Stimulated activated CD4-positive, alpha-beta T cell treated with anti-CD3 and anti-CD28 coated beads, TNF-alpha, amount 100 ng/mL, for 24 hours (primary cell): ENCODE measurements at places on chromosomes 16 and 17.
A peak's percentile ranks its signal among the peaks of the same experiment; 100 is the strongest.

DNA sequence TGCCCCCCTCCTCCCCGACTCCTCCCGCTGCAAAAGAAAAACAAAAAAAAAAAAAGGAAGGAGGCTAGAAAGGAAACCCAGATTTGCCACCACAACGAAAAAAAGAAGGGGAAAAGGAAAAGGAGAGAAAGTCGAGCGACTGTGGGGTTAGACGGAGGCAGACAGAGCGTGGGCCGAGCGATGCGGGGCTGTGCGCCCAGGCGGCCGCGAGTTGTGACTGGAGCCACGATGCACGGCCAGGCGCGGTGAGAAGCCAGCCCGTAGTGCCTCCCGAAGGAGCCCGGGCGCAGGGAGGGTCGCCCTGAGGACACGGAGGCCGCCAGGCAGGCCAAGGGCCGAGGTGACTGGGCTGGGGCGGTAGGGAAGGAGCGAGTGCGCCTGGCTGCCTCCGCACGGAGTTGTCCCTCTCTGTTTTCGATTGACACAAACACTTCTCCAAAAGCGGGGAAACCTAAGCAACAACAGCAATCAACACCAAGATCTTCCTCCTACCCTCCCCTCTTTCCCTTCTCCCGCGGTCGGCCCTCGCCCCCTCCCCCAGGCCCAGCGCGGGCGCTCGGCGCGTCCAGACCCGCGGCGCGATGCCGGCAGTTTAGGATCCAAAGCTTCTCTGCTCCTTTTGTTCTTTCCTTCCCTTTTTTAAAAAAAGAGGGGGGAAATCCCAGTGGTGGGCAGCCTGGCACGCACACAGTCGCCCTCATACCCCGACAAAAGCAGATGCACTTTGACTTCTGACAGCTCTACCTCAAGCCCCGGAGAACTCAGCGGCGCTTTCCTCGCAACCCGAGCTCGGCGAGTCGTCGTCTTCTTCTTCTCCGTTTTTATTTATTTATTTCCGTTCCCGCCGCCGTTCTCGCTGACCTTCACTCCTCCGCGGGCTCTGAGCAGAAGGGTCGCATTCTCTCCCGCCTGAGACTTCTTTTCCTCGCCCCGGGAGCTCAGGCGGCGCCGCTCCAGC is at the start of gene LHX1:
Gene LHX1, plus strand, starts transcription at position 475 of the 958 bp plus-strand sequence. CDS start 723 bp downstream, outside the sequence.
- no peak for DNase-seq

- DNase-seq, result no peak
Observed at GRCh38 chr16:81273223-81273950, 34.9 kb downstream of the BCO1 start.

GRCh38 chr17:388087-388486 is 35.5 kb upstream of the RPH3AL start:
- no peak for DNase-seq

DNA sequence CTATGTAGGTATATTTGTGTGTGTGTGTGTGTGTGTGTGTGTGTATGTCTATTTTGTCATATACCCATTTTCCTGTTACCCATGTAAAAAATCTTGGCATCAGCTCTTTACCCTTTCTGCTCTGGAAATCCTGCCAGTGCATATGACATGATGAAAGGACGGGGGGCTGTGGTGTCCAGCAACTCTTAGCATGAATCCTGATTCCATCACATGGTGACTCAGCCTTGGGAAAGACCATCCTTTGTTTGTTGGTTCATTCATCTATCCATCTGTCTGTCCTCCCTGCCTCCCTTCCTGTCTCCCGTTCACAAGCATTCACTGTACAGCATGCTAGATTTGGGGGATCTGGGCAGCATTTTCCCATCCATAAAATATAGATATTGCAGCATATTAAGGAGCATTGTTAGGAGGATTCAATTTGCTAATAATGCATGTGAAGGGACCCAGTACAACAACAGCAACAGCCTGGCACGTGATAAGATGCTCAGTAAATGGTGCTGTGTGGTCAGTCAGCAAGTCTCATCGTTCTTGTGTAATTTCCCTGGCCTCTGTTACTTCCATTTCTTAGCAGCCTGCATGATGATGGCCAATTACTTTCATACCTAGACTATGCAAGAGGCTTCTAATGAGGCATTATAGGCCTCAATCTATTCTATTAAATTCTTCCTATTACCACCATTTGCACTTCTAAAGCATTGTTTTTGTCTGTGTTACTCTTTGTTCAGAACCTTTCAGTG is 191.0 kb downstream of the PRKCA start:
- no peak for DNase-seq

DNA sequence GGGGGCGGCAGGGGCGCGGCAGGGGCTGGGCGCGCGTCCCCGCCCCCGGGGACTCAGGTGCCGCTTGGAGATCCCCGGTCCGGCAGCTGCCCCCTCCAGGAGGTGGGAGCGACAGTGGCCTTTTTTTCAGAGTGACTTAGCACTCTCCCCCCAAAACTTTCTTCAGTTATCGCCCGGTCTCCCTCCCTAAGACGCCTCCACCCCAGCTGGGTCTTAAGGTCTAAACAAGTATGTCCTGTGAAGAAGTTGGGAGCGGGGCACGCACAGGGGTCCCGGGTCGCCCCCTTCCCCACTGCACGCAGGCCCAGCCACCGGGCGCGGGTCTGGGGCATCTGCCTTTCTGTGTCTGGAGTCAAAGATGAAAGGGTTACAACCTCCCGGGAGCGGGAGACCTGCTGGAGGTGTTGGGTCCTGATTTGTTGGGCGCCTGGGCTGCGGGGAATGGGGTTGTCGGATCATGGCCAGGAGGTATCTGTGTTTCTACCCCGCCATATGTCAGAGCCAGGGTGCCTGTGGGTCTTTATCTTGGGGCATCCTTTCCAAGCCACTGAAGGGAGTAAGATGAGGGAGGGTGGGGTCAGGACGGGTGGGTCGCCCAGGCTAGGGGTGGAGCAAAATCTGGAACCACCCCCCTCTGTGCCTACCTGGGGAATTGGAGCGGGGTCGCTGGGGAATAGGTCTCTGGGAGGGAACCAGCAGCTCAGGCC is 757 bp downstream of the FMNL1 start:
- DNase-seq, result no peak

GRCh38 chr17:67281743-67282142 is 36.7 kb upstream of the HELZ start:
- no peak for DNase-seq

DNA sequence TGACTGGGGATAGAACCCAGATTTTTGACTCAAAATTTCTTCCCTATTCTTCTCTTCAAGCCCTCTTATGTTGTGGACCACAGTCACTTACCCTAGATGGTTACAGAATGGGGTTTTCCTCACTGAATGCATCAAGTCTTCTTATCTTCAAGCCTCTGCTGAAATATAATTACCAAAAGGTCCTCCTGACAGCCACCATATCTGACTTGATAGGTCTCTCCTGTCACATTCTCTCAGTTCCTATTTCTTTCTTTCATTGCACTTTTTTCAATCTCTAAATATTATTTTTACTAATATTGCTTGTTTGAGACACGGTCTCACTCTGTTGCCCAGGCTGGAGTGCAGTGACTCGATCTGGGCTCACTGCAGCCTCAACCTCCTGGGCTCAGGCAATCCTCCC is 1.1 kb upstream of the COPZ2 start:
- DNase-seq, result no peak

GRCh38 chr17:19978805-19979211 is 1.2 kb upstream of the AKAP10 start:
- no peak for DNase-seq

- no peak for DNase-seq
Observed at GRCh38 chr16:80718480-80719220, 85.7 kb downstream of the CDYL2 start.

DNA sequence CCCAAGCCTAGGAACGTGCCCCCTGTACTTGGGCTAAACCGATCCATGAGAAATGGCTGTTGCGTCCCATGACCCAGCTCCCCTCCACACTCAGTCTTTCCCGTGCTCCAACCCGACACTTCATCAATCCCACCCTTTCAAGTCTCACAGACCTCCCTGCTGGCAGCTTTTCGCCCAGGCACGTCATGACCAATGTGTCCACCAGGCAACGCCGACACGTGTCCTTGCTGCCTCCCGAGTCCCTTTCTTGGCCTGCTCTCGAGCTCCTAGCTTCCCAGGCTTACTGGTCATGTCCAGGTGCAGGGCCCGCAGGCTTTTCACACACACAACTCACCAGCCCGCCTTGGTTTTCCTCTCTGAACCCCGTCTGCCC is 12.2 kb downstream of the MNT start:
- DNase-seq, result no peak

DNA sequence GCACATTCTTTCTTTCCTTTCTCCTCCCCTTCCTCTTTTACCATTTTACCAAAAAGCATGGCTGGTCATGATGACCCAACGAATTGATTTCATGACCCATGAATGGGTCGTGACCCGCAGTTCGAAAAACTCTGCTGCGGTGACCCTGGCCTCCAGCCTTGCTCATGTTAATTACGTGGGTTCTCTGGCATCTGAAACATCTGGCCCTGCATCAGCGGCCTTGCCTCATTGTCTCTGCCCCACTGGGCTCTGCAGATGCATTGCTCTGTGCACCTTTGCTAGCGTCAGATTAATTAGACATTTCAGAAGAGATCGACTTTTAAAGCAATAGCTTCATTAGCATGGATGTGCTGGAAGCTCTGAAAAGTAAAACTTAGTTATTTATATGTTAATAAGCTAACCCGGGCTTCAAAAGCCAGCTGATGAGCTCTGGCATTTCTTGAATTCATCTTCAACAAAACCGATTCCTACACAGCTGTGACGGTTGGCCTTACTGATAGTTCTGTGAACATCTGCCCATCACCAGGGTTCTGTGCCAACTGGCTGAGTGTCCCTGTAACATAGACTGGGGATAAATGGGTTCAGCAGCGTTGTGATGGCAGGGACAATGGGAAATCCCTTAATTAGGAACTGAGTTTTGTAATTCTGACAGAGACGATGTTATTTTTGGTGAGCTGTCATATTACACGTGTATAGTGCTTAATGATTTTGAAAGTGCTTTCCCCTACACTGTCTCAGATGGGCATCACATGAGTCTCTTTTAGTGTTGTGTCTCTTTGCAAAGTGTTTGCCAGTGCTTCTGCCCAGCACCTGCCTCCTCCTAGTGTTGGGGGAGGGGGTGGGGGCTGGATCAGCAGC is 225.9 kb upstream of the EEF2KMT start:
- DNase-seq, result no peak

DNA sequence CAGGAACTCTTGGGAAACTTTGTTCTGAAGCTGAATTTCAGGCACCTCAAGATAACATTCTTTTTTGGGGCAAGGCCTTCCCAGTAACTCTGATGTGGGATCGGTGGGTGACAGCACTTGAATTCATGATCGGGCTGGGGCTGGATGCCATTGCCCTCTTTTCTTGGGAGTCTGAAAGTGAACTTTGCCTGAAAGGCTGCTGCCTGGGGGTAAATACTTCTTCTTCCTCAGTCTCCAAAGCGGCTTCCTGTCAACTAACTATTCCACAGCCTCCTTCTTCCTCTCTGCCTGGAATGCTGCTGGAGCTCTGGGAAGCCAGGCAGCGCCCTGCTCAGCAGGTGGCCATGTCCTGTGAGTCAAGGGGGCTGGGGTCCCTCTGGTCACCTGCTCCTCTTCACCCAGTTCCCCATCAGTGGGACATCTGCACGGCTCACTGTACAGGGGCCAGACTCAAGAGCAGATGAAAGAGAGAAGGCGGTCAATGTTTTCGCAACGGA is 79.5 kb downstream of the WIPI1 start:
- no peak for DNase-seq

- peak; percentile 22 for DNase-seq
Observed at GRCh38 chr17:21573961-21574610, 118.2 kb upstream of the KCNJ18 start.

GRCh38 chr16:75584108-75584507 is 17.9 kb downstream of the GABARAPL2 start:
- DNase-seq, result no peak

- no peak for DNase-seq
Observed at GRCh38 chr17:81406117-81406953, 11.1 kb downstream of the BAHCC1 start.

DNA sequence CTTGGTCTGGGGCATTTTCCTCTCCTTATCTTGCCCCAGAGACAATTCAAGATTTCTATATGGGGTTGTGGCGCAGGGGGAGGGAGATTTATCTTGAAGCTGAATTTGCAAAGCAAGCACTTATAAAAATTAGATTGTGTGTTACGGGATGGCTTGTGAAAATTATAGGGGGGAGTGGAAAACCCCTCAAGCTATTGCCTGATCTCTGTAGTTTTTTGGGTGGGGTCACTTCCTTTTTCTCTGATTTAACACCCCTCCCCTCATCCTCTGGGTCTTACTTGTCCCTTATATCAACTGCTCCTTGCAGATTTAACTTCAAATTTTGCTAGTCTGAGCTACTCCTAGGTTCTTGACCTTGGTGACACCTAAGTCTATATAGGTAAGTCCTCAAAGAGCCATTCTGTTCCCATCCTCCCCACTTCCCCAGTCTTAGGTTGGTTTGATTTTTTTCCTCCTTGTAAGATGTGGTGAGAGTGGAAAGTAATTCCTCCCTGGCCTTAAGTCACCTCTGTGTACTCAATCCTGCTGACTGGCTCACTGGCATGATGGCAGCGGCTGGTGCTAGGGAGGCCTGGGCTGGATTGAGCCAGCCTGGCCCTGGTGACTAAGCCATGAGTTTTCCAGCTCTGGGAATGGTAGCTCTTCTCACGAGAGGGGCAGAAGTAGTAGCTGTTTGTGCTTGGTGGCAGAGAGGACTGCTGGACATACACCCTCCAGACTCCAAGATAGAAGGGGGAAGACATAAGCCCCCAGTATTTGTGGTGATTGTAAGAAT is 2.3 kb downstream of the ARL4D start:
- no peak for DNase-seq

- DNase-seq, result no peak
Observed at GRCh38 chr17:77753246-77753645, 205.3 kb upstream of the TNRC6C start.

DNA sequence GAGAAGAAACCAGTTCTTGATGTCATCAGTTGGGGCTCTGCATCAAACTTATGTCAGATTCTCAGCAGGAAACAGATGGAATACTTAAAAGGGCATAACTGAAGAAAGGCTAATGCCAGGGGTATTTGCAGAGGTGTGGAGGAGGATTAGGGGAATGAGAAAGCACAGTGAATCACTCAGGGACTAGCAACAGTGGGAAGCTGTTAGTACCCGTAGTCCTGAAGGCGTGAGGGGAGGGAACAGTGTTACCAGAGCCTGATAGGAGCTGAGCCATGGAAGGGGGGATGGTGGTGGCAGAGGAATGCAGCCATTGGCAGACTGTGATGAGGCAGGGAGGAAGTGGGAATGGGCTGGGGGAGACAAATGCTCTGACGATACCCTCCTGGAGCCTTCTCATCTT is 162.3 kb downstream of the UTP18 start:
- DNase-seq, result no peak
